Stimulated activated CD8-positive, alpha-beta memory T cell treated with anti-CD3 and anti-CD28 coated beads, Interleukin-4, amount 100 ng/mL, for 1 hour (primary cell): ENCODE measurements at places on chromosomes 12 and 14.

DNA sequence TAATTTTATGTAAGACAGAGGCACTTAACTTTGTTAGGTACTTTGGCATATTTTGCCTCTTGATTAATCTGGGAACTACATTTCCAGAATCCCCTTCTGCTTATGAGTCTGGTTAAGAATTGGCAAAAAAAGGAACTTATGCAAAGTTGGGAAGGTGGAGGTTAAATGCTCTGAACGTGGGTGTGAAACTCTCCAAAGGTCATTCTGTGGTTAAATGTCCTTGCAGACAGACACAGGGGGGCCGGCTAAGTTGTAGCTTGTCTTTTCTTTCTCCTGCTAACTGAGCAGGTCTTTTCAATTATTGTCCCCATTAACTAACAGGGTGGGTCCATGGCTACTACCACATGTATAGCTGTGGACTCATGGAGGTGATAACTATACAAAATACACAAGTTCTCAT is 248.6 kb upstream of the NOVA1 start:
- DNase-seq, result no peak

- DNase-seq, result no peak
Observed at GRCh38 chr12:96141216-96141912, 52.8 kb upstream of the ELK3 start.

GRCh38 chr12:83141460-83141994 is 454.8 kb downstream of the TMTC2 start:
- DNase-seq, result no peak

DNA sequence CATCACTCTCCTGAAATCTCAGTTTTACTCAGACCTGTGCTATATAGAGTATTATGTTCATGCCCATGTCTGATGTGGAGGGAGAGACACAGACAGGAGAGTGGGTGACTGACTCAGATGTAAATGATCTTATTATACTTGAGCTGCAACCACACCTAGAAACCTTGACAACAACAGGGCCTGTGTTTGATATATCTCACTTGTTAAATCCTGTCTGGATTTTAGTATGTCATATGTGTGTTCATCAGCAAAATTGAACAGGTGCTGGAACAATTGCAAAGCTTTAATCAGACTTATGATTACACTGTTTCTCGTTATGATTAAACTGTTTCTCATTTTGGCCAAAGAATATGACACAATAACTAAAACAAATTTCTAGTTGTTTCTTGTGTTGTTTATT is 37.7 kb downstream of the DIP2B start:
- DNase-seq, result no peak

GRCh38 chr12:52506858-52507715 is 13.1 kb downstream of the KRT5 start:
- no peak for DNase-seq
